ENCODE measurements at places on chromosomes 1 and 21.
A peak's percentile ranks its signal among the peaks of the same experiment; 100 is the strongest.

- DNase-seq = no peak
Measured at GRCh38 chr21:34795175-34795547, 126.4 kb downstream of the CLIC6 start.

GRCh38 chr1:12015001-12015491, 4.3 kb upstream of the MIIP start:
- no peak for DNase-seq

DNA sequence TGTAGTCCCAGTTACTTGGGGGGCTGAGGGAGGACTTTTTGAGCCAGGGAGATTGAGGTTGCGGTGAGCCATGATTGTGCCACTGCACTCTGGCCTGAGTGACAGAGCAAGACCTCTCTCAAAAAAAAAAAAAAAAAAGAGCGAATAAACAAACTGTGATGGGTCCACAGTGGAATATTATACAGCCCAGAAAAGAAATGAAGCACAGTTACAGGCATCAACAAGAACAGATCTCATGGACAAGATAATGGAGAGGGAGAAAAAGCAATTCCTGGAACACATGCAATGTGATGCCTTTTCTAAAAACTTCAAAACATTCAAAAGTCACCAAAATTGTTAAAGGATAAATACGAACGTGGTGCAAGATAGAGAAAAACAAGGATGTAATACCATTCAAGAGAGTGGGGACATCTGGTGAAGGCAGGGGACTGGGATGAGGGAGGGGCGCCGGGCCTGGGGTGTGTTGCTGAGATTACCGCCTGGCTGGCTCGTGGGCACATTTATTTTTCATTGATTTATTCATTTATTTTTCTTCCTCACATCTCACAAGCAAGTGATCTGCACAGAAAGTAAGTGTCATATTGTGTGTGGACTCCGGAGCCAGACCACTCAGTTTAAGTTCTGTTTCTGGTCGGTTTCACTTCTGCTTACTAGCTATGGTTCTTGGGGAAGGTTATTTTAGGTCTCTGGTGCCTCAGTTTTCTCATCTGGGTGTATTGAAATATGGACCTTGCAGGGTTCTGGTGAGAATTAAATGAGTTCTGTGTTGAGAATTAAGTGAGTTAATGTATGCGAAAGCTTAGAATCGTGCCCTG, 30.1 kb downstream of the ABCG1 start:
- DNase-seq = no peak

DNA sequence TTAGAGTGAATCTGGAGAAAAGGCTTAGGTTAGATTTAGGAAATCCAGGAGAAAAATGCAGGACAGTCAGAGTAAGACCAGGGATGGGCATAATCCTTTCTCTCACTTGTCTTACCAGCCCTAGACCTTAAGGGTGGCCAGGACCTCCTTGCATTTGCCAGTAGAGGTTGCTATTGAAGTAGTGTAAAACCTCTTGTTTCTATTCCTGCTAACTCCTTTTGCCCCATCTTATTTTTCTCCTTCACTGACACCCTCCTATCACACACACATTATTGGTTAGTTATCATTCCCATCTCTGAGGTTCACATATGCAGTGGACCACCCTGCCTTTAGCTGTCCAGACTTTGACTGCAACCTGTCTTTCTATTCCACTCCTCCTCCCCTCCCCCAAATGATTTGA, 75.0 kb upstream of the MACF1 start:
- no peak for DNase-seq

DNA sequence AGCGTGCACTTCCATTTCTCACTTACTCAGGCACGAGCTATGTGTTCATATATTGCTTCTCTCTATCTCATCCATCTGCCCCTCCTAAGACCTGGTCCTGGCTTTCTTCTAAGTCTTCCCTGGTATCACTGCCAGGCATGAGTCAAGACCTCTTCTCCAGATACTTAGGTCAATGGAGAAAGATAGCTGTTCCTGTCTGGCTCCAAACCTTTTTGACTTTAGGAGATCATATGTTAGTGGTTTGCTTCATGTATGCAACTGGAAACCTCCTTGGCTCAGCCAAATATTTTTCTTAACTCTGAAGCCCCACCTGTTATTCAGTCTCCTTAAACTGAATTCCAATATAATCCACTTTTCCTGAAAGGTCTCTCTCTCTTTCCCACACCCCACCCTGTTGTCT, 211.6 kb upstream of the PTBP2 start:
- no peak for DNase-seq

- DNase-seq = no peak
Measured at GRCh38 chr1:53498555-53499131, 39.4 kb downstream of the DMRTB1 start.

DNA sequence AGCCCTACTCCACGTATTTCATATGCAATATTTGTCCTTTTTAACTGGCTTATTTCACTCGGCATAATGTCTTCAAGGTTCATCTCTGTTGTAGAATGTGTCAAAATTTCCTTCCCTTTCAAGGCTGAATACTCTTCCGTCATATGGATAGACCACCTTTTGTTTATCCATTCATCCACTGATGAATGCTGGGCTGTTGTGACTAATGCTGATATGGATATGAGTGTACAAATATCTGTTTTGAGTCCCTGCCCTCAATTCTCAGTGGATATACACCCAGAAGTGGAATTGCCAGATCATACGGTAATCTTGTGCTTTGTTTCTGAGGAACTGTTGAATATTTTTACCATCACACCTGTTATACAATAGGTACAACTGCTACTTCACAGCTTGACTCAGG, 155.2 kb upstream of the IRF2BP2 start:
- no peak for DNase-seq

DNA sequence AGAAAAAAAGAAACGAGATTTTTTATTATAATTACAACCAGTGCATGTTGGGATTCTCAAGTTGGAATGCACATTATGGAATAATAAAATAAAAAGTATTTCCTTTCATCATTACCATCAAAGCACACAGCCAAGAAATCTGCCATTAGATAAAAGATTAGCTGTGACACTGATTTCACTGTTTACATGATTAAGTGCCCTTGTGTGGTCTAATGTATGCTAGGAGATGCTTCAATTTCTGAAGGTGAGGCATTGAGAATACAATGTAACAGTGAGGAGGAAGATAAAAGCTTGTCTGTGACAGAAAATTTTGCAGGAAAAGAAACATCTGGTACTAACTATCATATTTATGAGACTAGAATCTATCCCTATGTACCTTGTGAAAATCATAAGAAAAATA, 409.7 kb upstream of the PRMT6 start:
- DNase-seq = no peak

- DNase-seq = no peak
Measured at GRCh38 chr1:3650248-3651025, 534 bp upstream of the WRAP73 start.

DNA sequence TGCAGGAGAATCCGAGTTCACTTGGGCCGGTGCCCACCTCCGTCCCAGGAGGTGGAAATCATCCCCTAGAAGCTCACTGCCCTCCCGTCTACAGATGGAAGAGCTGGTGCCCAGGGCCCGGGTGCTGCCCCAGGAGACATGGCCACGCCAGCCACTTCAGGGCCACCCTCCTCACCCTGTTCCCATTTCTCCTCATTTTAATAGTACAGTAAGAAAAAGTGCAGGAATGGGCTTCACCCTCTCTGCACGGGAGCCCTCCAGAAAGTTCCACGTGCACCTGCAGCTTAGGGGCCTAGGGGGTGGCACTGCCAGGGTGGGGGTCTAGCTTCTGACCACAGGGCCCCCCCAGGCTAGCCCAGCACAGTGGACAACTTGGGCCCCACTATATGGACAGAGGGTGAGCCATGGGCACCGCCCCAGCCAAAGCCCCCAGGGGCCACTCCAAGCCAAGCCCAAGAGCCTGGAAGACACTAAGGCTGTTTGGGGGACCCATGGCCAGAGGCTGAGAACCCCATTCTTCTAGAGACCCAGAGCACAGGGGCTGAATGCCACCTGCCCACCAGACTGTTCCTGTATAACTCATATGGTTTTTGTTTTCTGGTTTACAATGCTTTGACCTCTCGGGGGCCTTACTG, 3.4 kb upstream of the FTCD start:
- DNase-seq = peak; percentile 45

DNA sequence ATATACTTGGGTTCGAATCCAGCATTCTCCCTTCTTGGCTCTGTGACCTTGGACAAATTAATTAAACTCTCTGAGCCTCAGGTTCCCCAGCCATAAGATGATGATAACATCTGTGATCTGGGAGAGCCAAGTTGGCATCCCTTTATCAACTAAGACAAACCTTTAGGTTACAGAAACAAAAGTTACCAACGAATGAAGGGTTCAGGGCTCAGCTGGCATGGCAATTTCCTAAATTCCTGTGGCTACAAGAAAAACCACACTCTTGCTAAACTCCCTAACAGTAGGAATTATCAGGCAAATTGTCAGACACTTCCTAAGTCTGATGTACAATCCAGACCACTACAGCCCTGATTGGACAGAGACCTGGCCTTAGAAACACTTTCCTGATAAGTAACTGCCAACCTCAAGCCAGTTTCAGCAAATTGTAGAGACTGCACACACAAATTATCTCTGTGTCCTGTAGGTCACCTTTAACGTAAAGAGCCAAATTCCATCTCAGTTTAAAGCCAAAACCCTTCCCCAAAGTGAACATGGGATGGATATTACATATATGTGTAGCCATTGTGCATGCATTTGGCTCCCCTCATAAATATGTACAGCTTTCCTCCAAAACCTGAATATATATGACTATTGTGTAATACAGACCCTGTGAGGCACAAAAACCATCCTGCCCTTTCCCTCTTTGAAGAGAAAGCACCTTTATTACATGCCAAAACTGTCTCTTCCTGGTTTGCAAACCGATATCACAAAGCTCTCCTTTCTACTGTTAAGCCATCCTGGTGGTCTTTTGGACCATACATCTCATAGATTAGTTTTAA, 39.5 kb upstream of the EDARADD start:
- no peak for DNase-seq
